ENCODE measurements at places on chromosomes 7 and 10. TPM values are rescaled to one million over a fixed set of nuclear protein-coding genes. Genes with fewer than 3 reads are reported as not detected.

DNA sequence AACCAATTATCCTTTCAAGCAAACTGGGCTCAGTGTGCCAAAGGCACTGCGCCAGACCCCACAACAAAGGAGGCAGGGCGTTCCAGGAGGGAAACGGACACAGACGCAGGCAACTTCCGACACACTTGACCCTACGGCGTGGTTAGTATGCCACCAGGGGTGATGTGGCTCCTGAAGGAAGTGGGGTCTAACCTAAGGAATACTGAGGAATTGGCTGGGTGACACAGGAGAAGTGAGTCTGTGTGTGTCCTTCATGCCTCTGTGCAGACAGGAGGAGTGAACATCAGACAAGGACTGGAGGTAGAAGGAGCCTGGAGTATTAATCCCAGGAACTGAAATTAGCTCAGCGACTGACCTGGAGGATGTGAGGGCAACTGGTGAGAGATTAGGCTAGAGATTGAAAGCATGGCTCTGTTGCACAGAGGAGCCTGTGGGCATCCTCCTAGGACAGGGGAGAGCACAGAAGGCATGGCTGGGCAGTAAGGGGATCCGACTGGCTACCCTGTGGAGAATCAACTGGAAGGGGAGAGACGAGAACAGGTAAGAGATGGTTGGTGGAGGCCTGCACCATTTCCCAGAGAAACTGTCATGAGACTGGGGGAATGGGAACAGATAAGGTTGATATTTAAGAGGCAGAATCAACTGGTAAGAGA lies 27.8 kb downstream of the GSDME start:
- no peak for DNase-seq

- no peak for DNase-seq
Observed at GRCh38 chr10:26960308-26960707, 99.5 kb upstream of the ABI1 start.

DNA sequence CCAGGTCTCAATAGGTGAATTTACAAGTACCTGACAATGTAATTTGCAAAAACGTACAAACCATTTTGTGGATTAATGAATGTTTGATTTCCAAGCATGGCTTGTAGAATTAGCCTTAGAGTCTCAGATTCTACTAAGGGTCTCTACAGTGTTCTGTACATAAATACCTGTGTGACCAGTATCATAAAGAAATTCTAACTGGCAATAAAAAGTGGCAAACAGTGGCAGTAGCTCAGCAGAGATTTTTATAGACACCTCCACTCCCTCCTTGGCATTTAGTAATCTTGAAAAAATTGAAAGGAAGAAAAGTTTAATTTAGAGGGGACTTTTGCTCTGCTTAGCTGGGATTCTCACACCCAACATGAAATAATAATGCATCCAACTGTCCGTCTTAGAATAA lies 220.8 kb downstream of the POU6F2 start:
- DNase-seq: no peak

GRCh38 chr10:30967650-30968410 lies 63.8 kb downstream of the ZNF438 start:
- DNase-seq: no peak

- DNase-seq: no peak
Observed at GRCh38 chr10:109831846-109832245, 91.5 kb downstream of the XPNPEP1 start.

- no peak for DNase-seq
Observed at GRCh38 chr7:70325509-70326101, 727.3 kb downstream of the AUTS2 start.

GRCh38 chr10:117241541-117242462 lies 888 bp downstream of the SLC18A2 start:
- DNase-seq: peak; percentile 48

- DNase-seq: no peak
Observed at GRCh38 chr10:96509017-96509641, 4.6 kb downstream of the TLL2 start.

DNA sequence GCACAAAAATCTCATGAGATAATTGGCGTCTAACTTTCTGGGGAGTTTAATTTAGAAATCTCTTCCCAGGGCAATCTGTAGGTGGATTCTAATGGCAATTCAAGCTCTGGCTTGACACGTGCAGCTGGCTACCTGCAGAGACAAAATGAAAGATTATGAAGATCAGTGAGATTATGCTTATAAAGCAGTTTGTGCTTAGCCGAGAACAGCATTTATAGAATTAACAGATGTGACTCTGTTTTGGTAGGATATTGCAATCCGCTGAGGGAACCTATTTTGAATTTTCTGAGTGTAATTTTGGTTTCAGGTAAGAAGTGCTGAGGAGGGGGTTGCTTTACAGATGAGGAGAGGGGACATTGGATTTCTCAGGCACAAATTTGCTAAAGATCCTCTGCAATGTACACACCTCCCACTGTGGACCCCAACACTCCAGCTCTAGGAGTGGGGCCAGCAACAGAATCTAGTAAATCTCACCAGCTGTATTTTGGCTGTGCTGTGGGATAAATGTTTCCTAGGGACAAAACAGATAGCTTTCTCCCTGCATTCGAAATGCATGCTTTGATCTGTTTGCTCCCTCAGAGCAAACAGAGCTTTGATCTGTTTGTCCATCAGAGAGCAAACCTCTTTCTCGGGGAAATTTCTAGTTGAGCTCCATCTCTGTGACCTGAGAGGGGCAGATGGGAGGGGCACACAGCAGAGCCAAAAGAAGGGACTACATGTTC lies 7.4 kb downstream of the GJD4 start:
- no peak for DNase-seq

DNA sequence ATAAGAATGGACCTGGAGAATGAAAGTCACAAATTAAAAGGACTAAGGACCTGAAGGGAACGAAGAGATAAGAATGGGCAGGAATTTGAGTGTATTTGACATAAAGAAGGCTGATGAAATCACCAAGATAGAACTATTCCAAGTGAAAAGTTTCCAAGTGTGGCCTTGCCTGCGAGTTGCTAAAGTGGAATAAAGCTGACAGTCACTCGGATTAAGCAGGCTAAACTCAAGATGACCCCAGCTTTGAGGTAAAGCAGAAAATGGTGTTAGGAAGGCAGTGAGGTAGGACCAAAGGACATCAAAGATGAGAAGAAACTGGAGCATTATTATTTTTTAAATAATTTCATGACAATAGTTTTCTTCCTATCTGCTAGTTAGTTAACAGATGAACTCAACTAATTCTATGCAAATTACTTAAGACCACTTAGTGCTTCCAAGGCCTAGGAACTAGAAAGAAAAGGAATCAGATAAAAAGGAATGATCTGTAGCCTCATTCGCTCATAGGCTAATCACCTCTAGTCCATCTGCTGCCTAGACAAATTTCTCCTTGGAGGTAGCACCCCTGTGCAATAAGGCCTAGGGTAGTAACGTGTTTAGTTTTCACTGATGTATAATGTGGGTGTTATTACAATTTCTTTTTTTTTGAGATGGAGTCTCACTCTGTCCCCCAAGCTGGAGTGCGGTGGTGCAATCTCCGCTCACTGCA lies 34.5 kb downstream of the EZH2 start:
- DNase-seq: no peak

GRCh38 chr10:17576768-17577167 lies 40.4 kb downstream of the HACD1 start:
- DNase-seq: no peak

DNA sequence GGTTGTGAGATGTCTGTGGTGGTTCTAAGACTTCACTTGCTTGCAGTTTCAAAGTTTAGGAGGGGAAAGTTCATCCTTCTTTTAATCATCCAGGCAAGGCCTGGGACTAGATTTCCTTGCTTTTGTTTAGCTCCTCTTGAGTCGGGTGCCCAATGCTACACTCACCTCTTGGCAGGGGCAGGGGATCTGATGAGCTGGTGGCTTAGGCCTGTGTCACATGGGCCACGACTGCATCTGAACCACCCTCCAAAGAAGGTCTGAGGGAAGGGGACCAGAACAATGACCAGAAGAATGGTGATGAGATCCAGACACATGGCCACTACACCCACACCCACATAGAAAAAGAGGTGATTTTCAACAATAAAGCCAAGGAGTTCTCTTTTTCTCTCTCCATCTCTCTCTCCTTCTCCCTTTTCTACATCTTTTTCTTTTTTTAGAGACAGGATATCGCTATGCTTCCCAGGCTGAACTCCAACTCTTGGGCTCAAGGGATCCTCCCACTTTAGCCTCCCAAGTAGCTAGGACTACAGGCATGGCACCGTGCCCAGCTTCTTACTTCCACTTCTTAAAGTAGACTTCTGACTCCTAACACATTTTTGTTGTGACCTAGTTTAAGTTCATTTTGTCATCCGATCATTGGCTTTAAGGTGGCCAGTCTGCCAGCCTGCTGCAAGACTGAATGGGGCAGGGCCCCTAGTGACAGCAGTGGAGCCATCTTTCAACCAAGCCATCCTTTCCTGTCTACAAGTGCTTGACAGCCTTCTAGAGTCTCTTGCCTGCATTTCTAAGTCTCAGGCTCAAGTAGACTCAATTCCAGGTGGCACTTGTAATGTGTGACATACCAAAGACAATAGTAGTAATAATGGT lies 350.9 kb downstream of the RNLS start:
- no peak for DNase-seq

DNA sequence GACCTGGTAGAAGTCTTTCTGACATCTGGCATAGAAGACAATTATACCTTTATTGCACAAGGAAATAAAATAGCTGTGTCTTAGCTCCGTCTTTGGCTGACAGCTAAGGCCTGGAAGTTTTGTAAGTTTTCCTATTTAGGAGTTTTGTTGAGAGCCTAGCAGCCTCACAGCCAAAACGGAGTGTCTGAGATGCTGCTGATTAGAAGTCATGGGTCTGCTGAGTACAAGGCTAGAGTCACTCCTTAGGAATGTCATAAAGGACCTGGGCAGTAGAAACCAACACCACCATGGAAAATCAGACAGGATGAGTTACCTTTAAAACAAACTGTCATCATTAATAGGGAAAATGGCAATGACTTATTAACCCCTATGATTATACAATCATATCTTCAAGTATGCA lies 442.5 kb downstream of the KCNMA1 start:
- no peak for DNase-seq

GRCh38 chr10:91582153-91582554 lies 50.7 kb downstream of the PPP1R3C start:
- no peak for DNase-seq

DNA sequence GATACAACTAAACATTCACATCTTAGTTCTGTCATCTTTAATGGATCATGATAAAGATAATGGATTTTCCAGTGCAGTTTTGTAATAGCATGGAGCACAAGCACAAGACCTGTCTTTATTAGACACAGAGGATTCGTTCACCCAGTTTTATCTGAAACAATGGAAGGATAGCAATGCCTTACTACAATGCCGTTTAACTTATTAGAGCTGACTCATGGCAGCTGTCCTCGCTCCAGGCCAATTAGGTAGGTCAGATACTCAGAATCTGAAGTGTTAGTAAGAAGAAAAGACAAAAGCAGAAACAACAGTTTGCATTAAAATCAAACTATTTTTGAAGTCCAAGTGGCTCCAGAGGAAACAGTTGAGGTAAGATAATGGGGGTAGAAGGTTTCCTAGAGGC lies 12.8 kb downstream of the OR13A1 start:
- DNase-seq: no peak

DNA sequence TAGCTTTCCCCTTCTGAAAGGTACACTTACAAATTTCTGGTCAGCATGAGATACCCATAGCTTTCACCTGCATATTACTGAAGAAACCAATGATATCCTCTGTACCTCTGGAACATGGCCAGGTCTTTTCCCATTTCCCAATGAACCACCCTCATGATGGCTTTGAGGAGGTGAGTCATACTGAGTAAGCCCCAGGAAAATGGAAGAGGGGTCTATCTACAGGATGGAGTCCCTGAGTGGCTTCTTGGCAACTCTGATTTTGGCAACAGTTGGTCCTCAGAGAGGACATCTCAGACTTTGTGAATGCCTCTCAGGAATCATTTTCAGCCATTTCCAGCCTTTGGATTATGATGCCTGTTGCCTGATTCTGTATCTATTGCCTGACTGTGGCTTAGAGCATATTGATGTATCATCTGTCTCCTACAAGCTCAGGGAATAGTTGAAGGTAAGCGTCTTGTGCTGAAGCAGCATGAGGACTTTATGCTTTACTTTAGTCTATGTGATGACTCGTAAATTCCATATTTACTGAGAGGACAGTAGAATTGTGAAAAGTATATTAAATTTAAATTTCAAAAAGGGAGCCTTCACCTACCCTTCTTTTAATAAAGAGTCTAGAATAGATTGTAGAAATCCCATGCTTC lies 84.7 kb upstream of the DKK1 start:
- DNase-seq: no peak

SHTN1 gene
- 106 TPM for total RNA-seq

PPP1R17 gene
- total RNA-seq: 0.36 TPM

IFRD1 gene
- total RNA-seq: 55.4 TPM

RSPH10B gene
- 0.44 TPM for total RNA-seq

OR2A42 gene
- total RNA-seq: 0.08 TPM
